Vagina (tissue), 2 donors: ENCODE measurements at places on chromosomes 3 and 15. TPM values are rescaled to one million over a fixed set of nuclear protein-coding genes. Genes with fewer than 3 reads are reported as not detected.

Gene SLCO3A1
- total RNA-seq, result 65.8 TPM

Gene GABRB3
- total RNA-seq, result not detected

Gene CLDN16
- total RNA-seq, result 0.49 TPM

Gene RCN2
- total RNA-seq, result 39.5 TPM

DNA sequence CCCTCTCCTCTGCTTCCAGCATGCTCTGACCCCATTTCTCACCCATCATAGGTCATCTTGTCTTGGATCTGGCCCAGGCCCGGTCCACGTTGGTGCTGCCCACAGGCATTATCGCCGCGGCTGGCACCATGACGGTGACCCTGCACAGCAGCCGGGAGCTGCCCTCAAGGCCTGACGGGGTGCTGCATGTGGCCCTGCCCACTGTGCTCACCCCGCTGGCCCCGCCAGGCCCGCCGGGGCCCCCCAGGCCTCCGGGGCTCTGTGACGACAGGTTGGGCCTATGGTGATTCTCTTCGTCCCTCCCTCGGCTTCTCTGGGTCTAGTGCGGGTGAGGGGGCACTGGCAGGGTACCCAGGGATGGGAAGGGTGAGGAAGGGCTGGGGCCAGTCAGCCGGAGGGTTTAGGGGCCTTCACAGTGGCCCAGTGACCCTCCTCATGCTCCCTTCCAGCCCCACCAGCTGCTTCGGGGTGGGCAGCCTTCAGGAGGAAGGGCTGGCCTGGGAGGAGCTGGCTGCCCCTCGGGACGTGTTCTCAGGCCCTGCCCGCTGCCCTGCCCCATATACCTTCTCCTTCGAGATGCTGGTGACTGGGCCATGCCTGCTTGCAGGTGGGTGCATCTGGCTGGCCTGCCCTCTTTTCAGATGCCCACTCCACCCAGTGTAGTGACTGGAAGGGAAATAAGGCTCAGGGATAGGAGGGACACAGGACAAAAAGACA lies 3.9 kb downstream of the VWA5B2 start:
- no peak for DNase-seq
- H3K27ac ChIP-seq, result no peak overlapping the region
- H3K4me1 ChIP-seq, result peaks cover 19% of the 10 kb centered on the region
- peaks cover 23% of the 10 kb centered on the region for H3K27me3 ChIP-seq
- H3K4me3 ChIP-seq, result no peak overlapping the region

DNA sequence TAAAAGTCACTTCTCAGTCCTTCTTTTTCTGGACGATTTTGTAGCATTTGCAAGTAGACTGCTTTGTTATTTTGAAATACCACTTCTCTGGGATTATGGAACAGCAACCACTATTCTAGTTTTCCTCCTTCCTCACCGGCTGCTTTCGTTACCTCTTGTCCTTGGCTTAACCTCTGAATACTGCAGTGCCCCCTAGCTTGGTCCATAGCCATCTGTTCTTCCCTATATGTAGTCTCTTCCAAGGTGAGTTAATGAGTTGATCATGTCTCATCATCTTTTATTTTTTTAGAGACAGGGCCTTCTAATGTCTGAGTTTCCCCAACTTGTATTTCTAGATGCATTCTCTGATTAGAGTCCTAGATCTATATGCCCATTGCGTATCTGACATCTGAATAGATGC lies 694.3 kb downstream of the NTRK3 start:
- H3K4me3 ChIP-seq, result no peak overlapping the region
- no peak overlapping the region for H3K27ac ChIP-seq
- no peaks in the 10 kb centered on the region for H3K4me1 ChIP-seq
- DNase-seq, result no peak
- no peaks in the 10 kb centered on the region for H3K36me3 ChIP-seq

GRCh38 chr3:102158080-102158740 lies 276.6 kb upstream of the ZPLD1 start:
- no peak overlapping the region for H3K4me3 ChIP-seq
- H3K27ac ChIP-seq, result no peak overlapping the region
- no peaks in the 10 kb centered on the region for H3K27me3 ChIP-seq
- no peaks in the 10 kb centered on the region for H3K36me3 ChIP-seq
- DNase-seq, result no peak
- H3K4me1 ChIP-seq, result peaks cover 6% of the 10 kb centered on the region

- no peak for DNase-seq
- no peaks in the 10 kb centered on the region for H3K27me3 ChIP-seq
- peak overlapping the region; percentile 64 for H3K27ac ChIP-seq
Measured at GRCh38 chr3:164450276-164450905, 627.9 kb downstream of the SI start.

- peaks cover 6% of the 10 kb centered on the region for H3K4me1 ChIP-seq
- DNase-seq, result no peak
- H3K4me3 ChIP-seq, result no peak overlapping the region
Measured at GRCh38 chr3:156586905-156587759, 32.2 kb upstream of the SSR3 start.
